ENCODE measurements at places on chromosomes 6 and 20.

DNA sequence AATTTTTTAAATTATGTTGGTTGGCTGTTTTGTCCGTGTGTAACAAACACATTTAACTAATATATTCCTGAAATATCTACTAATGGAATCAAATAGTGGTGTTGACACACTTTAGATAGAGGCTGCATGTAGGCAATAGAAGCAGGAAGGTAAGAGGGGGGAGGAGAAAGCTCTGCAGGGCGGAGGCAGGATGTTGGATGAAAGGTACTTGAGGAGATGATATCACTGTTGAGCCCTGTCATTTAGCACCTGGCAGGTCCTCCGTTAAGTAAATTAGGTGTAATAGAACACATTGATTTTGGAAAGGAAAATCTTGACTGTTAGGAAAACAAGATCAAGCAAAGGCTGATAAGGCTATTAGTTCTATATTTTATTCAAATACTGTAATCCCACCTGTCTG, 618.7 kb downstream of the PKHD1 start:
- no peak for DNase-seq

- DNase-seq = no peak
These were observed 6.7 kb downstream of the TCEA2 start for GRCh38 chr20:64069614-64070243.

DNA sequence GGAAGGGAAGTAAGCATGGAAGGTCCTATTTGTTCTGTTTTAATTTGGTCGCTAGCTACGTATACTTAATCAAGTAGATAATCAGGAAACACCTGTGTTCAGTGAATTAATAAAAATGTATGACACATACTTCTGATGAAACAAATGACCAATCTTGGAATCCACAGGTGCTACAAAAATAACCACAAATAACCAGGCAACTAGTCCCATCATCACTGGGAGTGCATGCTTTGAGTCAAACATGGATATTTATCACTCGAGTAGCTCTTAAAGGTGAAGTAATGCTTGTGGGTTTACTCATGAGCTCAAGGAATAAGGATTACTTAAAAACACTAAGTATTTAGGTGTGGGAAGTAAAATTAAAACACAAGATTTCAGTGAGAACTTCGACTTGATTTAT, 285.6 kb upstream of the ID4 start:
- DNase-seq = no peak

DNA sequence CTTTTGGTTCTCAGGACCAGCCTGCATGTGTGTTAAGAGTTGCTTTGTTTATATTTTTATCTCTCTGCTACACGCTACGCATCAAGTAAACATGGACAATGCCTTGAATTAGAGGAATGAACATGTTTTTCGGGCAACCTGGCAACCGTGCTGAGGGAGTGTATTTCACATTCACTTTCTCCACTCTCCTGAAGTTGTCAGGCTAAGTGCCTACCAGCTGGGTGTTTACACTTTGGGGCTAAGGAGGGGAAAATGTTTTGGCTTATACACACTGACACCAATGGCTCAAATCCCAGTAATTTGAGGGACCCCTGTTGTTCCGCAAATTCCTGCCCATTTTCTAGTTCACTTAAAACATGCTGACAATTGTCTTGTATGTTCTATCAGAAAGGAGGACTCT, 141.5 kb upstream of the PDE7B start:
- DNase-seq = no peak

DNA sequence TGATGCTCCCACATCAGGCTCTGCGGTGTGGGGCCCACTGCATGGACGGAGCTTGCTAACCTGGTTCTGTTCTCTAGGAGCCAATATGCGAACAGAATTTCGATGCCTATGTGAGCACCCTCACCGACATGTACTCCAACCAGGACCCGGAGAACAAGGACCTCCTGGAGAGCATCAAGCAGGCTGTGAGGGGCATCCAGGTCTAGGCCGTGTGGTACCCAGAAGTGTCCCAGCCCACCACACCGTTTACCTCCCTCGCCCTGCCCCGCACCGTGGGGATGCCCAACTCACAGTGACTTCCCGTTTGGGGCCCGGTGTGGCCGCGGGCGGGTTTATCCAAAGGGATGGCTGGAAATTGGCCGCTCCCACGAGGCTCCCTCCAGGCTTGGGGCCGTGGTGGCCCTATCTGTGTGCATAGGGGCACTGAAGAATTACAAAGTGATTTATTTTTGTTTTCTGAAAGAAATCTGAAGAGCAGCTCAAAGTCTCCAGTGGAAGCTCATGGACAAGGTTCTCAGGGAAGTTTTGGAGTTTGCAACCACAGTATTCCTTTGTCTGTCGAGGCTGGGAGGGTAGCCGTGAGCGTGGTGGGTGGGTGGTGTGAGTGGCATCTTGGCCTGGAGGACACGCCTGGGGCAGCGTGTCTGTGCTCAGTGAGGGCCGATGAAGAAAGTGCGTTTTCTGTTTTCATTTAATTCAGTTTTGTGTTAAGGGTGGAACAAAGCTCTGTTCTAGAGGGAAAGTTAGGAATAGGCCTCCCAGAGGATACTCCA, 15.1 kb upstream of the PCMTD2 start:
- DNase-seq = no peak

DNA sequence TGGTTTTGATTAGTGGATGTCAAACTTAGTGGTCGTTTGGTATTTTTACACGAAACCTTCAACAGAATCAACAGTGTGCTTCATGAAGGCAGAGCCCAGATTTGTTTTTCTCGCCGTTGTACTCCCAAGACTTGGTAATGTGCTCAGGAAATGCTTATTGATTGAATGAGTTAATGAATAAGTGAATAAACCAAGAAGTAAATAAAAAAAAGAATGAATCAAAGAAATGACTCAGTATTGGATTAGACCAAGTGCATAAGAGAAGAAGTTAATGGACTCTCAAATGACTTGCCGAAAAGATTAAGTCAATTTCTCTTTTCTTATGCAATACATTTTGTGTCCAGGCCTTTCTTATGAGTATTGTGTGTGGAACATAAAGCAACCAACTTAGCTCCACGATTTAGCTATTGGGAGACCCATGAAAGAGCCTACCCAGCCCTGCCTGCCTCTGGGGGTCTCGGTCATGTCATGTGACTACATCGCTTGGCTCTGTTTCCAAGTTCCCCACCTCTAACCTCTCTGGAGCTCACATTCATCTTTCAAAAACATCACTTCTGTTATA, 10.6 kb upstream of the FUCA2 start:
- no peak for DNase-seq

- DNase-seq = no peak
These were observed 22.6 kb downstream of the MTHFD1L start for GRCh38 chr6:150887978-150888563.

GRCh38 chr6:149108038-149108748, 209.3 kb upstream of the TAB2 start:
- no peak for DNase-seq

GRCh38 chr20:18822832-18823231, 9.2 kb downstream of the SCP2D1 start:
- DNase-seq = no peak

GRCh38 chr6:41639809-41640371, 1.6 kb downstream of the MDFI start:
- DNase-seq = no peak

DNA sequence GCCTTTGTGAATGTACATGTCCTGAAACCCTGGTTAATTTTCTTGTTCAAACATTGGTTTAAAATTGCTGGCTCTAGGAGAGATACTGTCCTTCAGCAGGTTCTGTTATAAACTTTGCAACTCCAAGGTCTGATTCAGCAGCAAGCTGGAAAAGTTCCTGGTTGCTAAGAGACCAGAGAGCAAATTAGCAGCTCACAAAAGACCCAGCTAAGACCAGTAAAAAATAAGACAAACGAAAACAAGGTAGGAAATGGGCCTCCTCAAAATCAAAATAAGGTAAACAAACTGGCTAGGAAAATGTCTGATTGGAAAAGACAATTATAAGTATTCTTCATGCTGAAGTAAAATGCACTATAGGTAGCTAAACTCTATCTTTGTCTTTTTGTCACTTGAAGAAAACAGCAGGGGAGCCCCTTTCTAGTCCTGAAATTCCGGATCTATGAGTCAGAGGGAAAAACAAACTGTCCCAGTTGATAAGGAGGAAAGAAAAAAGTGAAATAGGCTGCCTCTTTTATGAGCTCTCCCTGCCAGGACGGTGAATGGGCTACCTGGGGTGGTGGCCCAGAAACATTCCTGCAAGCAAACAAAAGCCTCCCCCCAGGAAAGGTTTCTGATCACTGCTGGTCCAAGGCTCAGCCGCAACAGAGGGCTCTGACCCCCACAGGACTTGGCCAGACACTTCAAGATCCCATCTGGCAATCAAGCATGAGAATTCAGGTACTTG, 41.6 kb downstream of the UNC5CL start:
- DNase-seq = no peak

- DNase-seq = no peak
These were observed 6.6 kb upstream of the SPO11 start for GRCh38 chr20:57323034-57323433.

- DNase-seq = no peak
These were observed 26.2 kb downstream of the CTCFL start for GRCh38 chr20:57498425-57499400.

- DNase-seq = no peak
These were observed 113.4 kb downstream of the FAM50B start for GRCh38 chr6:3962291-3963280.

- DNase-seq = no peak
These were observed 139.2 kb upstream of the PLN start for GRCh38 chr6:118408863-118409262.

DNA sequence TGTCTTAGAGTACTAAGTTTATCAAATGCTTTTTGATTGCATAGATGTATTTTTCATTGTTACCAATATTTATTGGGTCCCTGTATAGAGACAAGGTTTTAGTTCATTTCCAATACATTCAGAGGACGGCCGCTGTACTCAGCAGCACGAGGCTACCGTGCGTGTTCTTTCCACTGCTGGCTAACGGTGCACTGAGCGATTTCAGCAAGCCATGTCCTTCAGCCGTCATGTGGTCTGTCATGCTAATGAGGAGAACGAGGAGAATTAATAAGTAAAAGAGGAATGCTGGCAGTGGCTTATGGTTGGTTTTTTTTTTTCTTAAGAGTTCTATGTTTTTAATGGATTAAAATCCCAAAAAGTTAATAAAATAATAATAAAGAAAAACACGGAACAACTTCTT, 253.6 kb downstream of the ARID1B start:
- no peak for DNase-seq

DNA sequence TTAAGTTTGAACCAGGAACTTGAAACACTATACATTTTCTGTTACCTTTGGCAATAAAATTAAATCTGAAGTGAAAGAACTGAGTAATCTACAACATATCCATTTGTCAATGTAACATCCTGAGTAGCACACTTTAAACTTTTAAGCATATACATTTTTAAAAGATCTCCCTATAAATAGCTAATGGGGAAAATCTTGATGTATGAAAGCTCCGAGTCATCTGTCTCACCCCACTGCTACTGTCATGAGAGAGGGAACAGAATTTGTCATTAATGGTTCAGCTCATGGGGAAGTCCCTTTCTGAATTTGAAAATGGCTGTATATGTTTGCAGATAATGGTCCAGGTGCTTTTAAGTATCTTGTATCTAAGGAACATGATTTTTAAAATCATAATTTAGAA, 55.2 kb upstream of the NOX3 start:
- DNase-seq = no peak

GRCh38 chr6:44664716-44665115, 277.2 kb downstream of the CDC5L start:
- no peak for DNase-seq

DNA sequence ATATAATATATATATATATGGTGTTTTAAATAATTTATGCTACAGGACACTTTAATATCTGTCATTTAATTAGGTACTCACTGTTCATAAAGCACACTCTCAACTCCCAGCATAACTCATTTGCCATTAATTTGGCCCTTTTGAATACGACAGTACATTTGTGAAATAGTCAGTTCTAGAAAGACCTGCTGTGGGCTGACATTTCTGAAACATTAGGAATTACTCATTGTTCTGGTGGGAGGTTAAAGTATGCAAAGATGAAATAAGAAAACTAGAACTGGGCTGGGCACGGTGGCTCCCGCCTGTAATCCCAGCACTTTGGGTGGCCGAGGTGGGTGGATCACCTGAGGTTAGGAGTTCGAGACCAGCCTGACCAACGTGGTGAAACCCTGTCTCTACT, 497.5 kb downstream of the UTRN start:
- no peak for DNase-seq

DNA sequence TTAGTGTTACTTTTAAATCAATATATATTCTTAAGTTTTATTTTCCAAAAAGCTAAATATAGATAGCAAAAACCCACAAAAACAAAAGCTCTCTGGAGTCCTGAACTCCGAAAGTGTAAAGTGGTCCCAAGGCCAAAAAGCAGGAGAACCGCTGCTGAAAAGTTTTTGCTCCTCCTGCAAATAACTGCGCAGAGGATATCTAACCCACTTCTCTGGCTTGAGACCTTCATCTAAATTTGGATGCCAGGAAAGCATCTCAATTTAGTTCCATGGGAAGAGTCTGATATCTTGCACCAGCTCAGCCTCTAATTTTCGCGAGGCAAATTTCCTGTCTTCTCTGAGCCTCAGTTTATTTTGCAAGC, 523 bp downstream of the MRPS10 start:
- DNase-seq = no peak

- DNase-seq = peak; percentile 59
These were observed at the start of gene ARHGAP18 for GRCh38 chr6:129709769-129710449. TSS of gene ARHGAP18 (minus strand) at chr6:129710177. CDS start at chr6:129710136, 41 bp downstream.

GRCh38 chr6:109891924-109892323, 86.2 kb upstream of the GPR6 start:
- DNase-seq = no peak

GRCh38 chr6:157224178-157224950, 99.0 kb downstream of the TMEM242 start:
- DNase-seq = no peak

GRCh38 chr6:158758451-158758860, 60.7 kb downstream of the EZR start:
- DNase-seq = no peak

GRCh38 chr20:39503902-39504709, 542.0 kb downstream of the DHX35 start:
- DNase-seq = no peak

GRCh38 chr6:66860328-66860727, 1153.3 kb upstream of the EYS start:
- DNase-seq = no peak

Measured in activated T-helper 9 cell treated with anti-CD3 and anti-CD28 coated beads, Interleukin-2, amount 50 U/mL, for 16 hours (primary cell).